Right cardiac atrium (tissue), 5 donors: ENCODE measurements at places on chromosomes 12 and 14. TPM values are rescaled to one million over a fixed set of nuclear protein-coding genes. Genes with fewer than 3 reads are reported as not detected.

ANHX gene
- not detected for polyA plus RNA-seq

ARHGDIB gene
- 73.5 TPM for polyA plus RNA-seq

OR10P1 gene
- polyA plus RNA-seq: 1.6 TPM

ALDH6A1 gene
- 15.3 TPM for polyA plus RNA-seq

SIX4 gene
- 1.1 TPM for polyA plus RNA-seq

SERPINA6 gene
- not detected for polyA plus RNA-seq

RPAP3 gene
- 11.9 TPM for polyA plus RNA-seq

PTPRO gene
- polyA plus RNA-seq: 0.20 TPM

GLIPR1L1 gene
- polyA plus RNA-seq: not detected

NINJ2 gene
- polyA plus RNA-seq: 5.9 TPM

RTRAF gene
- polyA plus RNA-seq: 190 TPM

KLRC1 gene
- 0.23 TPM for polyA plus RNA-seq

GPN3 gene
- polyA plus RNA-seq: 24.6 TPM

SLC16A7 gene
- polyA plus RNA-seq: 13.1 TPM

KDM5A gene
- polyA plus RNA-seq: 6.4 TPM

PLEKHH1 gene
- polyA plus RNA-seq: 4.0 TPM

MIP gene
- polyA plus RNA-seq: 0.14 TPM

CCDC184 gene
- polyA plus RNA-seq: 0.57 TPM

RTL1 gene
- 0.05 TPM for polyA plus RNA-seq

FKBP3 gene
- 189 TPM for polyA plus RNA-seq

NRDE2 gene
- 6.2 TPM for polyA plus RNA-seq

CLEC4A gene
- 0.75 TPM for polyA plus RNA-seq

PPP1R1A gene
- polyA plus RNA-seq: 210 TPM

GLS2 gene
- polyA plus RNA-seq: 0.63 TPM

KCNMB4 gene
- polyA plus RNA-seq: 3.6 TPM

OVCH1 gene
- 0.07 TPM for polyA plus RNA-seq

TBC1D30 gene
- polyA plus RNA-seq: 0.57 TPM

GNG2 gene
- polyA plus RNA-seq: 6.7 TPM

AP5M1 gene
- 16.0 TPM for polyA plus RNA-seq

WNT1 gene
- not detected for polyA plus RNA-seq

TBK1 gene
- polyA plus RNA-seq: 10.5 TPM

SLCO1B1 gene
- polyA plus RNA-seq: not detected

OR6C2 gene
- not detected for polyA plus RNA-seq

PLEK2 gene
- 0.34 TPM for polyA plus RNA-seq

SLC5A8 gene
- not detected for polyA plus RNA-seq

IFI27 gene
- polyA plus RNA-seq: 298 TPM

SCAF11 gene
- 23.5 TPM for polyA plus RNA-seq

IRAK3 gene
- polyA plus RNA-seq: 4.1 TPM

DTD2 gene
- polyA plus RNA-seq: 7.0 TPM

SPRYD4 gene
- polyA plus RNA-seq: 3.1 TPM

DDX55 gene
- 6.6 TPM for polyA plus RNA-seq

AQP6 gene
- 0.32 TPM for polyA plus RNA-seq

HCAR2 gene
- polyA plus RNA-seq: 0.16 TPM

FAM234B gene
- 1.1 TPM for polyA plus RNA-seq

ASB2 gene
- 112 TPM for polyA plus RNA-seq

MMP19 gene
- polyA plus RNA-seq: 6.9 TPM

ZC2HC1C gene
- 8.4 TPM for polyA plus RNA-seq

BAZ1A gene
- 5.0 TPM for polyA plus RNA-seq

FAM186B gene
- 0.16 TPM for polyA plus RNA-seq

IL22 gene
- not detected for polyA plus RNA-seq

DCAF5 gene
- polyA plus RNA-seq: 22.5 TPM

CPNE8 gene
- polyA plus RNA-seq: 14.1 TPM

CRACR2A gene
- polyA plus RNA-seq: 5.7 TPM

BDKRB2 gene
- polyA plus RNA-seq: 0.57 TPM

TTLL5 gene
- 8.0 TPM for polyA plus RNA-seq

LRRC43 gene
- 2.3 TPM for polyA plus RNA-seq

ARMH4 gene
- 2.1 TPM for polyA plus RNA-seq
